Effector CD4-positive, alpha-beta T cell (primary cell): ENCODE measurements at places on chromosomes 3 and 15.
A peak's percentile ranks its signal among the peaks of the same experiment; 100 is the strongest.

- no peak for DNase-seq
These were observed 150.0 kb downstream of the NFKBIZ start for GRCh38 chr3:101999177-101999779.

- DNase-seq: no peak
These were observed 13.7 kb downstream of the FAM107A start for GRCh38 chr3:58563386-58564035.

GRCh38 chr15:34795267-34796081 is at the start of gene ACTC1:
ACTC1 (minus strand) TSS chr15:34795549; CDS start chr15:34794808, 741 bp downstream.
- DNase-seq: no peak

GRCh38 chr15:60526127-60526616 is 47.2 kb upstream of the ICE2 start:
- DNase-seq: peak; percentile 26

DNA sequence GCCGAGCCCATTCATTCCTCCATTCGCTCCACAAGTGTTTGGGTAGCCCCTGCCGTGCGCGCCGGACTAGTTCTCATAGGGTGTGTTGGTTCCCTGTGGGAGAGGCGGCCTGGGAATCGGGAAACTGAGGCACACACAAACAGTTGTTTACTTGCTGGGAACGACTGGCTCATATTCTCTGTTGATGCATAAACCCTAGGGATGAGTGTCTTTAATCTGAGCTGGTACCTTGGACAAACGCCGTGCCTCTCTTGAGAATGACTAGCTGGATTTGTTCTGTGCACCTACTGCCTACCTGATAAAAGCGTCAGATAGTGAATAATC is 737 bp downstream of the DNAJA4 start:
- DNase-seq: no peak

DNA sequence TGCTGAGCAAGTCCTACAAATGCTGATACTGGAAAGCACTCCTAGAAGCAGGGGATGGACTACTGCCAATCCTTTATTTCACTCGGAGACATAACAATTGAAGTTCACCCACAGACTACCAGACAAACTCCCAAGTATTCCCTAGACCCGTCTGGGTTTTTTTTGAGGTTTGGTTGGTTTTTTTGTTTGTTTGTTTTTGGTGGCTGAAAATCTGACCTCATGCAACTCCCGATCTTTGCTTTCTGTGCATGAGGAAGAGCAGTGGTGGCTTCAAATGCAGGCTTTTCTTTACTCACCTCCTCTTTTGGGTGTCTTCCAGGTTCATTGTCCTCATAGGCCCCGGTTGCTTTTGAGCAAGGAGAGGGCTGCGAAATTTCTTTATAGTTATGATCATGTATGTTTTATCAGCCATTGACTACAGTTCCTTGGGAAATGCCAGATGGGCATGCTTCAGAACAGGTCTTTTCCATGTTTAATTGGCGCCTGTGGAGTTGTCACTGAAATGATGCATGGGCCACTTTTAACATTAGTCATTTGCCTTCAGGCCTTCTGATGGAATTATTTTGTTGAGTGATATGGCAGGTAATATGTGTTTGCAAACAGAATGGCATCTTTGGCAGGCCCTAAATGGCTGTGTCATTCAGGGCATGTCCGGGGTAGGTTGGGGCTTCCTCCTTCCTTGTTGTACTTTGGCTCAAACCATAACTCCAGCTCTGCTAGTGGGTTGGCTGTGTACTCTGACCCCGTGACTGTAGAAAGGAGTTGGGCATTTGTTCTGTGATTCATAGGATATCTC is 81.3 kb upstream of the ZBED2 start:
- no peak for DNase-seq

DNA sequence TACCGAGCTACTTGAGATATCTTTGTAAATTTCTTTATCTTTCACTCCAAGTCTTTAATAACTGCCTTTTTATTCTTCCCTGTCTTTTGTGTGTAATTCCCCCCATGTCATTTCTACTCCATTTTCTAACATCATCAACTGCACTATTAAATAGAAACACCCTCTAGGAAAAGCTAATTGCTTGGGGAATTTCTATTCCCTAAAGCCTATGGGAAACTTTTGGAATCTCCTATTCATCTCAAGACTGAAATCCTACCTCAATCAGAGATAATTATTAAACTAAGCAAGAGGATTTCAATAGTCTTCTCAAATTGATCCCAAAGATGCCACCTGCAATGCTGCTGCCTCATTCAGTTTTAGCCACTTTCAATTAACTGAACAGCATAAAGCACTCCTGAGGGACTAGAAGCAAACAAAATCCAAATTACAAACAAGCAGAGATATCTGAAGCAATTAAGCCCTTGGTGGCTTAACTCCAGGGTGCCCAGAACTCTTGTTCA is 598.7 kb downstream of the IGSF11 start:
- DNase-seq: no peak

- DNase-seq: no peak
These were observed 72.1 kb downstream of the EPHA3 start for GRCh38 chr3:89179355-89180001.

DNA sequence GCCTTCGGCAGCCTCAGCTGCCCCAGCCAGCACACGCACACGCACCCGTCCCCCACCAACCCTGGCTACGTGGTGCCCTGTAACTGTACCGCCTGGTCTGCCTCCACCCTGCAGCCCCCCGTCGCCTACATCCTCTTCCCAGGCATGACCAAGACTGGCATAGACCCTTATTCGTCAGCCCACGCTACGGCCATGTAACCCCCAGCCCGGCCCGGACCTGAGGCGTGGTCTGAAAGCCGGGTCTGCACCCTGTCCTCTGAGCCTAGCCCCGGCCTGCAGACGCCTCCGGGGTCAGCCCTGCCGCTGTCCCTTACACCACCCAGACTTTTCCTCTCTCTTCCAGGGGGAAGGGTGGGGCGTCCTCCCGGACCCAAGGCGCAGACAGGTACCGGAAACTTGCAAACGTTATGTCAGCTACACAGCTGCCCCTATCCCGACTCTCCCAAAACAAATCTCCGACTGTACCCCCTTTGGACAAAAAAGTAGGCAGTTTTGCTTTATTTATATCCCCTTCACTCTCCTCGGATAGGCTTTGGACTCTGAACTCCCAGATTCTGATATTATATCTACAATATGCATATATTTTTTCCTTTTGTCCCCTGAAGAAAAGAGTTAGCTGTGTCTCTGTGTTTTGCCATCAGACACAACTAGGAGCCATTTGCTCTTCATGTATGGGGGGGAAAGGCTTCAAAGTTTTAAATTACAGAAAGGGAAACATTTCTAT is 1.4 kb downstream of the SOX14 start:
- DNase-seq: no peak

DNA sequence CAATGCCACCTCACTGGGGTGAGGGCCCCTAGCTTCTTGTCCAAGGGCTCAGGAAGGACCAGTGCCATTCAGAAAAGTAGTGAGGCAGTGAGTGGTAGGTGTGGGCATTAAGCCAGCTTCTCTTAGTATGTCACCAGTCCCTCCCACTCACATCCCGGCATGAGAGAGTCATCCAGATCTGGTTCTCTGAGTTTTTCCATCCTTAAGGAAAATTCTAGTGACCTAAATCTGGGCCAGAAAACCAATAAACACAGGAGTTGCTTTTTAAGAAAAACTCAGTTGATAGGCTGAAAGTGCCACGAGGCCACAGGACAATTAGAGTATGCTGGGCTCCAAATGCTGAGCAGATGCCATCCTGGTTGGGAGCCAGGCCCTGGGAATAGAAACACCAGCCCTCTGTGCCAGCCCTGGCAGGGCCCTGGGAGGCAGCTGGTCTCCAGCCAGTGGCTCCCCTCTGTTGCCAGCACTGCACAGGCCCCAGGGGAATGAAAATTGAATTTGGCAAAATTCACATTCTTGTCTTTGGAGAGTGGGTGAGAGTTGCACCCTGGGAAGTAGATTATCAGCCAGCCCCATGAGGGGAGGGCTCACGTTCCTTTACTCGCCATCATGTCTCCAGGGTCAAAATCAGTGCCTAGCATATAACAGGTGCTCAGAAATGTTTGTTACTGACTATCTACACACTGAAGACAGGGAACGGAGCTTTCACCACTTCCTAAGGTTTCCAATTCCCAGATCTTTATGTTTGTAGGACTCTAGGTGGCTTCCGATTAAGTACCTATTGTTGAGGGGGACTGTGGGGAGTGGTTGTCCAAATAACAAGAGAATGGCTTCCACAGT is 52.8 kb downstream of the FAM43A start:
- no peak for DNase-seq

DNA sequence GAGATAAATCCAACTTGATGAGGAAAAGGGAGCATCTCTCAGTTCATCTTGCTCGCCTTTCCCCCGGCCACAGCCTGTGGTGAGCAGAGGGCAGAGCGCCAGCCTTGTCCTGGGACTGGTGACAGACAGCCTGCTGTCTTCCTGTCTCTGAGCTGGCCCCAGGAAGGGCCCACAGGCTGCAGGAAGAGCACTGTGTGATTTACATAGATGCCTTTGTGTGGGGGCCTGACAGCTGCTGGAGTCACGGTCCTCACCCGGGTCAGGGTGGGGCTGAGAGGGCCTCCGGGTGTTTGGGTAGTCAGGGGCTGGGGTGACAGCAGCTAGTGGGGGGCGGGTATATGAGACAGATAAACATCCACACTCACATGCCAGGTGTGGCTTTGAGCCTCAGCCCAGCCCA is 29.3 kb downstream of the PLA2G4D start:
- no peak for DNase-seq

- DNase-seq: no peak
These were observed 144.4 kb upstream of the RARB start for GRCh38 chr3:25283613-25284012.

- DNase-seq: no peak
These were observed 13.8 kb downstream of the RPL39L start for GRCh38 chr3:187125319-187126031.

- DNase-seq: no peak
These were observed 279.9 kb downstream of the PTPRG start for GRCh38 chr3:61841111-61841845.

GRCh38 chr3:119156868-119157267 is 10.9 kb downstream of the TEX55 start:
- no peak for DNase-seq

- no peak for DNase-seq
These were observed 645.2 kb upstream of the EPHA6 start for GRCh38 chr3:96169111-96169766.

GRCh38 chr3:18531662-18532061 is 106.5 kb upstream of the SATB1 start:
- no peak for DNase-seq

- DNase-seq: no peak
These were observed 10.5 kb downstream of the CDIN1 start for GRCh38 chr15:36589971-36590370.

- peak; percentile 36 for DNase-seq
These were observed 124.6 kb downstream of the AKAP13 start for GRCh38 chr15:85504749-85505676.

DNA sequence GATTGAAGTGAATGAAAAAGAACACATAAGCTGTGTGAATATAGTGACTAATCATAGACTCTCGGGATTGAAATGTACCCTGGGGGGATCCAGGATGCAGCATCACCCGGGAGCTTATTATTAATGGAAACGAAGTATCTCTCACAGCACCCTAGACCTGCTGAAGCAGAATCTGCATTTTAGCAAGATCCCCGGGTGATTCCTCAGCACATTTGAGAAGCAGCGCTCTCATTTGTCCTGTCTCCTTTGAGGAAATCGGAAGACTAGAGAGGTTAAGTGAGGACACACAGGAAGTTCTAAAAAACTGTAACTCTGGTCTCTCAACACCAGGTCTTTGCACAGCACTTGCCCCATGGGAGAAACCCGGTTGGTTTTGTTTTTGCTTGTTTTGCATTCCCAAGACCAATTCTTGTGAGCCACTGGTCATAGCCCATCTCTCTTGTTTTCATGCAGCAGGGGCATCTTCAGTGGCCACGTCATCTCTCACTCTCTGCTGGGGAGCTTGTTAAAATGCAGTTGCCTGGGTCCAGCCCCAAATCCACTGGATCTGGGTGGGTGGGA is 30.2 kb downstream of the ZNF710 start:
- DNase-seq: no peak

DNA sequence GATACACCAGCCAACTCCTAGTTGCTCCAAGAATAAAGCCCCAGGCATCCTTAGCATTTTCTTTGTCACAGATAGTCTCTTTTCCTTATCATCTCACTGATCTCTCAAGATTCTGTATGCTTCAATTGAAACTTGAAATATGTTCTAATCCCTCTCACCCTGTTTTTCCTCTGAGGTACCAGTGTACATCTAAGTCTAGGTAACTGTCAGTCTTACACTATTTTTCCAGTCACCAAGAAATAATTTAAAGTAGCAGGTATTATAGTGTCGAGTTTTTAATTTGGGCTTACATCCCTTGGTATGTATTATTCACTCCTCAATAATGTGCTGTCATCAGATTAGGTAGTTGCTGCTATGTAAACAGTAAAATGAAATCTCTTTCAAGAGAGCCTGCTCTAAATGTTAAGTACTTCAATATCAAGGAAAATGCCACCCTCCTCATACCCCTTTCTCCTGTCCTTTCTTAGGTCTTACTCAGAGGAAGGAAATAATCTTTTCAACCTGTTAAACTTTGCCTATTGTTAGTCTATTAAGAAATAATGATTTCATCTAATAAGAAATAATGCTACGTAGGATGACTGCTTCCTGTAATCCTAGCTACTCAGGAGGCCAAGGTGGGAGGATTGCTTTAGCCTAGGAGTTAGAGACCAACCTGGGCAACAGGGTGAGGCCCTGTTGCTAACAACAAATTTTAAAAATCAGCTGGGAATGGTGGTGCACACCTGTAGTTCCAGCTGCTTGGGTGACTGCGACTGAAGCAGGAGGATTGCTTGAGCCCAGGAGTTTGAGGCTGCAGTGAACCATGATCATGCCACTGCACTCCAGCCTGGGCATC is 39.8 kb downstream of the TSC22D2 start:
- no peak for DNase-seq
